ENCODE measurements at places on chromosomes 6 and 20. TPM values are rescaled to one million over a fixed set of nuclear protein-coding genes. Genes with fewer than 3 reads are reported as not detected.

DNA sequence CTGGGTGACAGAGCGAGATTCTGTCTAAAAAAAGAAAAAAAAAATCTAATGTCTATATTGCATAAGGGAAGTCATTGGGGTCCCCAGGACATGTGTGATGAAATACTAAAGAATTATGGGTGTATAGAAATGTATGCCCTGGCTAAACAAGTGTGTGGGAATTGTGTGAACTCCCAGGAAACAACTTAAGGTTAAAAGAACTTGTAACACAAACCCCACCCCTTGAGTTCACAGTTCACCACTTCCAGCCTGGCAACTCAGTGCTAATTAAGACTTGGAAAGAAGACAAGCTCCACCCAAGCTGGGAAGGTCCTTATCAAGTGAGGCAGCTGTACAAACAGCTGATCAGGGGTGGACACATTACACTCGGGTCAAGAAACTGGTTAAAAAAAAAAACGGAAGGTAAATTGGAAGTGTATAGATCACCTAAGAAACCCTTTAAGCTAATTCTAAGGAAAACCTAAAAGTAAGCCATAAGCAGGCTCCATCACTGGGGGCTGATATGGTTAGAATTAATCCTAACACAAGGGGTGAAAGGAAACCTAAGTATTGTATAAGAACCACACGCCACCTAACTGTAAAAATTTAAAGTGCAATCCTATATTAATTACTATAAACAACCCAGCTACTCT is 25.2 kb downstream of the HLA-A start:
- no peak for DNase-seq

The AKAP12 gene
- polyA plus RNA-seq, result 105 TPM

DNA sequence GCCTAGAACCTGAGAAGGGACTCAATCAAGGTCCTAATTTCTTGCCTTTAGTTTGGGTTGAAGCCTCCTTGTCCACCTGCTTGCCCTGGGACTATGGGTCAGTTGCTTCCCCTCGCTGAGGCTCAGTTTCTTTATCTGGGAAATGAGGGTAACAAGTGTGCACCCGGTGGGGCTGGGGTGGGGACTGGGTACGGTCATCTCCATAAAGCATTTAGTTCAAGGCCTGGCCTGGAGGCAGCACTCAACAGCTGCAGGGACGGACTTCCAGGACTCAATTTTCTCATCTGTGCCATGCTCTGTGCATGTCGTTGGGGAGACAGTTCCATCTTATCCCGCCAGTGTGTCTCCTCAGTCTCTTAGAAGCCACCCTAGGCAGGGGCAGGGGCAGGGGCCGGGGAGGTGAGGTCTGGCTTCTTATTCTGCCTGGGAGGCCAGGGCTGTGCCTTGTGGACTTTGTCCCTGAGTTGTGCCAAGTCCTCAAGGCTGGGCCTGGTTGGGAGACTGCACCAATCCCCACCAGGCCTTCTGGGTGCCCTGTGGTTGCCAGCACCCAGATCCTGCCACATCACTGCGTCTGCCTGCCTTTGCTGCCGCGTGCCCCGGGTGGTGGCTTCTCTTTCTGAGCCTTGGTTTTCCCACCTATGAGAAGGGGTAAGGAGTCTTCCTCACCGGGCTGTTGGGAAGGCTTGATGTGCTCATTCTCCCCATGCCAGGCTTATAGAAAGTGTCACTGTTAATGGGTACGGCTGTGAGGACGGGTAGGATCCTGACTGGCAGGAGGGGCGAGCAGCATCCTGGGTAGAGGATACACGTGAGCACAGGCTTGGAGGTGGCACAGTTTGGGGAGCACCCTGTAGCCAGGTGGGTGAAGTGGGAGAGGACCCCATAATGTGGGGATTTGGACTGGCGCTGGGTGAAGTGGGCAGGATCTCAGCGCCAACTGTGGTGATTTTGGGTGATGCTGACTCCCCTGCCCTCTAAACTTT is 8.6 kb downstream of the SRC start:
- no peak for DNase-seq

GRCh38 chr6:148980234-148980633 is 233.4 kb downstream of the UST start:
- no peak for DNase-seq

- no peak for DNase-seq
Measured at GRCh38 chr6:10421921-10422736, 7.3 kb upstream of the TFAP2A start.

GRCh38 chr6:72873433-72873832 is 251.6 kb downstream of the KCNQ5 start:
- DNase-seq, result no peak

The NKX2-2 gene
- not detected for polyA plus RNA-seq

- no peak for DNase-seq
Measured at GRCh38 chr6:13427801-13428582, 59.4 kb downstream of the GFOD1 start.

The TSBP1 gene
- polyA plus RNA-seq, result 0.08 TPM

The OPN5 gene
- polyA plus RNA-seq, result not detected

The VGLL2 gene
- polyA plus RNA-seq, result 74.4 TPM

The GHRH gene
- polyA plus RNA-seq, result not detected

GRCh38 chr6:73372516-73372915 is 2.8 kb upstream of the OOEP start:
- DNase-seq, result no peak

GRCh38 chr6:49736017-49736508 is 8.1 kb downstream of the CRISP3 start:
- DNase-seq, result no peak

The BCKDHB gene
- polyA plus RNA-seq, result 23.8 TPM

The ADGB gene
- not detected for polyA plus RNA-seq

GRCh38 chr20:37311710-37312355 is 22.4 kb downstream of the MANBAL start:
- DNase-seq, result no peak

The ALDH8A1 gene
- polyA plus RNA-seq, result 0.31 TPM

- no peak for DNase-seq
Measured at GRCh38 chr6:155523821-155524651, 68.4 kb upstream of the NOX3 start.

DNA sequence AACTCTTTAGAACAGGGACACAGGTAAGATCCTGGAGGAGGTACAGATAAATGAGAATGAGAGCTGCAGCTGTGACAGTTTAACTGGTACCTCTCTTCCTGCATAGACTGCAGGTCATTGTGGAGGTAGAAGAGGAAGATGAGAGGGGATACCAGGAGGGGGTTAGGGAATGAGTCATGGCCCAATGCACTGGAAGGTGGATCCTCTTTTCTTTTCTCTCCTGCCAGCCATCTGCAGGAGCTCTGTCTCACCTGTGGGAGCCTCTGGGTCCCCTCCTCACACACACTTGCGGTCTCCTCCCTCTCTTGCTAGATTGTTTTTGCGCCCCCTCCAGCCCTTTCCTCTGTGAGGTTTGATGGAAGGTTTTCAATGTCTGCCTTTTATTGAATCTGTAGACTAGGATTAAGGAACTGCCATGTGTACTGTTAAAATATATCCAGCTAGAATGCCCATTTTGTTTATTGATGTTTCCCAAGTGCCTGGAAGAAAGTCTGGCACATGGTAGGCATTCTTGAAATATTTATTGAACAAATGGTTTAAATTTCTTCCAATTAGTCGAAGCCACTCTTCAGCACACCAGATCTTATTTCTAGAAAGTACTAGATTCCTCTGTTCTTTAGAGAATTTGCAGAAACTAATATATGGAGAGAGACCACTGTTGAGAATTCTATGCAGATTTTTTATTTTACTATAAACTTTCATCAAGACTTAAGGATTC is 13.0 kb downstream of the C6orf163 start:
- DNase-seq, result no peak

The TAF4 gene
- 12.2 TPM for polyA plus RNA-seq

- no peak for DNase-seq
Measured at GRCh38 chr6:45864651-45865050, 151.0 kb downstream of the CLIC5 start.

DNA sequence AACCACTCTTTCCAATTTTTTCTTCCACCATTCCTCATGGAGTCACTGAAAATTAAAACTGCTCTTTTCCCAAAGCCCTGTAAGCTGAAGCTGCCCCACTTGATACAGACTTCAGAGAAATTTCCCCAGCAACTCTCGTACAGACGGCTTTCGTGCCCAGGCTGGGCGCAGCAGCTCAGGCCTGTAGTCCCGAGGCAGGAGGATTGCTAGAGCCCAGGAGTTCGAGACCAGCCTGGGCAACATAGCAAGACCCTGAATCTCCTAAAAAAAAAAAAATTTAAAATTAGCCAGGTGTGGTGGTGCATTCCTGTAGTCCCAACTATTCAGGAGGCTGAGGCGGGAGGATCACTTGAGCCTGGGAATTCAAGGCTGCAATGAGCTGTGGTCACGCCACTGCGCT is 6.6 kb downstream of the PPDPF start:
- no peak for DNase-seq

- DNase-seq, result no peak
Measured at GRCh38 chr6:56143796-56144195, 103.6 kb downstream of the COL21A1 start.

GRCh38 chr20:33000802-33001466 is 3.3 kb downstream of the SUN5 start:
- no peak for DNase-seq

DNA sequence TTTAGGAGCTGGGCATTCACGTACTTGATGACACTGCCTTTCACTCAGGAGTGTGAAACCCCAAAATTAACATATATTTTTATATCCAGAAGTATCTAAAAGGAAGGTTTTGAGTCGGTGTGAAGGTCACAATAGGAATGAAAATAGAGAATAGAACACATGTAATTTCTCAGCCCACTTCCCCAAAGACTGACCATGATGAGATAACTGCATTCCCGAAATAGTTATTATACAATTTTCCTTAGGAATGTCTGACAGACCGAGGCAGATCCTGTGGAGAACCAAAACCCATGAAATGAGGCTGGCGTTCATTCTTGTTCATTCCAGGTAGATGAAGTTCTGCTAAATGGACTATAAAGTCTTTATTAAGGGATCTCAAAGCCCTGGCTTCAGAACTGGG is 10.3 kb downstream of the NSFL1C start:
- no peak for DNase-seq

DNA sequence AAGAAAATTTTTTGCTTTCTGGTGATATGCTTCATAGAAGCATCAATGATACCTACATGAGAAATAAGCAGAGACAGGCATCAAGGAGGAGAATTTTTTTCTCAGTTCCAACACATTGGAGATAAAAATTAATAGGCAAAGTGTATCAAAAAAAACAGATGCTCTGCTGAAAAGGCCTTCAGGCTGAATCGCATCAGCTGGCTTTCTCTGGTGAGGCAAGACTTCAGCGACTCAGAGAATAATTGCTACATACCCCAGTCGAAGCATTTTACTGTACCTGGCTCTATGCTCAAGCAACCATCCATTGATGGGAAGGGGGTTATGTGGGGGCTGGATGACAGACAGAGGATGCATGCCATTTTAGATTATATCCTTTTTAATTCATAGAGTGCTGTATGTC is 415.1 kb downstream of the TFAP2A start:
- DNase-seq, result no peak

- no peak for DNase-seq
Measured at GRCh38 chr6:93787841-93788240, 368.5 kb upstream of the EPHA7 start.

GRCh38 chr20:62177307-62177706 is 5.5 kb upstream of the MTG2 start:
- no peak for DNase-seq

- DNase-seq, result no peak
Measured at GRCh38 chr20:35174458-35175216, 2.8 kb downstream of the PROCR start.

- peak; percentile 88 for DNase-seq
Measured at GRCh38 chr6:112281821-112282615, 27.7 kb upstream of the LAMA4 start.

DNA sequence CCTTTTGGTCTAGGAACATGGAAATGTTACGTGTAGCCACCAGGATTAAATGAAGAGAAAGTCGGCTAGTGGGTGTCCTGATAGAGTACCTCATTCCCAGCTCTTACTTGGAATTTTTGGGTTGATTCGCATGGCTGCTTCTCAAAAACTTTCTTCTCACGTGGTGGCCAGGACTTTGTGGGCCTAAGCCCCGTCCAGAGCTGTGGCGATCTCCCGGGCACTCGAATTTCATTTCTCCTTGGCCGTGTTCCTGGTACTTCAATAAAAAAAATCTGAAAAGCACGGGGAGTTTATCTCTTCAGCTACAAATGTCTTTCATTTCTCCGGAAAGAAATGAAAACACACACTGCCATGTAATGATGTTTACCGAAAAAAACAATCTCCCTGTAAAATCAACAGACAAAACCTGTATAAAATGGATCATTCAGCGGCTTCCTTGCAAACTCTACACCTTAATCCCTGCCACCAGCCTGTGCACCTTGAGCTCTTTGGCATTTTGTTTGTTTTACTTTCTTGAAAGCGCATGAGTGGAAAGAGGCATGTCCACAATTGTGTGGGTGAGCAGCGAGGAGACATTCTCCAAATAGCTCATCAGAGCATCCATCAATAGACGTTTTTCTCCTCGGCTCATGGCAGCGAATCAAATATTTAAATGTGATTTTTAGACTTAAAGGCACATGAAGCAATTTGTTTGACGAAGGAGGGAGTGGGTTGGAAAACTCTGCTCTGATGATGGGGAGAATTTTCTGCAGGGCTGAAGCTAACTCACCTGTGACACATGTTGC is 173.1 kb downstream of the TFAP2C start:
- no peak for DNase-seq

DNA sequence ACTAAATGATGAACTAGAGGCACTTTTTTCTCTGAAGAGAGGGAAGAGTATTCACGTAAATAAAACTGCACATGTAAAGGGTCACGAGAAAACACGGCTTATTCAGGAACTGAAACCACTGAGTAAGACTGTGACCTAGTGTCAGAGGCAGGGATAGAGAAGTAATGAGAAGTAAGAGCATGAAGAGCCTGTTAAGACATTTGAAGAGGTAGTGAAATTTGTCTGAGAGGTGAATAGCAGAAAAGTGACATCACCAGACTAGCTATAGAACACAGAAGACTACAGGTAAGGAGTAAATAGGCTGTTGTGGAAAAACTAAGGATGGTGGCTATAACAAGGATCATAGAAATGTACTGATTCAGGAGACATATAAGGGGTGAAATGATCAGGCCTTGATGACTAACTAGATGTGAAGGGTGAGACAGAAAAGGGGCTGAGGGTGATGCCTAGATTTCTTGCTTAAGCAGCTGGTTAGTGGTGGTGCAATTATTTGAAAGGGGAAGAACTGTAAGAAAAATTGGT is 76.8 kb downstream of the REV3L start:
- DNase-seq, result no peak

The PSMB9 gene
- polyA plus RNA-seq, result 4.4 TPM

The LY6G5B gene
- polyA plus RNA-seq, result 17.9 TPM

- no peak for DNase-seq
Measured at GRCh38 chr6:168381726-168382458, 59.1 kb upstream of the SMOC2 start.

The METTL24 gene
- polyA plus RNA-seq, result not detected

GRCh38 chr20:32878820-32879219 is 20.1 kb downstream of the EFCAB8 start:
- no peak for DNase-seq

- DNase-seq, result no peak
Measured at GRCh38 chr6:18004256-18004985, 17.0 kb upstream of the KIF13A start.

- DNase-seq, result no peak
Measured at GRCh38 chr6:112651239-112651638, 304.1 kb downstream of the RFPL4B start.
